ENCODE measurements at places on chromosomes 6 and 20. TPM values are rescaled to one million over a fixed set of nuclear protein-coding genes. Genes with fewer than 3 reads are reported as not detected.

Gene ACTR5
- total RNA-seq = 7.5 TPM

Gene SLC2A10
- 8.0 TPM for total RNA-seq

Gene ADAT2
- 6.9 TPM for total RNA-seq

Gene ZNF311
- 1.6 TPM for total RNA-seq

DNA sequence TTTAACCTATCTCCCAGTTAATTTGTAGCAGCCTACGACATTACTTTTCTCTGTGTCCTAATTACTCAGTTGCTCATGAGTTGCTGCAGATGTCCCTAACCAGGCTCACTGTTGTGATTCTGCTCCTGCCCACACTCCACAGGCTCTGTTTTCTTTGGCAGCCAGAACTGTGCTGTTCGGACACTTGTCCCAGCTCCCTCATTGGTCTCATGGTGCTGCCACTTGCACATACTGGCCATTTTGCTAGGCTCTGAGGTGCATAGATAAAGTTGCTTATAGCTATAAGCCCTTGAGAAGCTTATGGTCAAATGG, 55.0 kb downstream of the NOX3 start:
- peak; percentile 23 for DNase-seq

- no peak for DNase-seq
These were observed 307.5 kb upstream of the SULF2 start for GRCh38 chr20:48092596-48093280.

DNA sequence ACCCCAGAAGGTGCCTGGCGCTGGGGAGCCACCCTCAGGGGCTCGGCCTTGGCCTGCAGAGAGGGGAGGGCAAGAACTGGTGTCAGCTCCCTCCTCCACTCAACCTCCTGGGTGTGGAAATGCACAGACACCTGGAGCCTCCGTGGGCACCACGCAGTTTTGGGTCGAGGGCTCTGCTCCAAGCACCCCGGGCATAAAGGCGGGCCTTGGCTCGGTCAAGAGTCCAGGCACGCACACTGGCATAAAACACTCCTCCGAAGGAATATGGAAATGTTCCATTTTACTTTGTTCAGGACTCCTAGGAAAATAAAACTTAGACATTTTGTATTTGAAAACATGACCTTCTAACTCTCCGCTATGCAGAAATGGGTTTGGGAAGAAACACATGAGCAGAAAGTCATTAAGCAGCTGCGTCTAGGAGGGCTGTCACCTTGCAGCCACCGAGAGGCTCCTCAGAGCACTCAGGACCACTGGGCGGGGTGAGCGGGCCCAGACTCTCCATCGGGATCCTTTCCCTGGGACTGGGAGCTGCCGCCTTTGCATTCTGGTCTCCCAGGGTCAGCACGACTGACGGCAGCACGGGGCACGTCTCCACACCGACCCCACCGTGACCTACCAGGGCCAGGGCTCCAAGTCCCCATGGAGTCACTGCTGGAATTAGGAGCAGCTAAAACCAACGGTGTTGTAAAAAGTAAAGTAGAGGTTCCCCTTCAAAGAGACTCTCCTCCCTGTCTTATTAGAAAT, 46.0 kb upstream of the DACT2 start:
- no peak for DNase-seq

DNA sequence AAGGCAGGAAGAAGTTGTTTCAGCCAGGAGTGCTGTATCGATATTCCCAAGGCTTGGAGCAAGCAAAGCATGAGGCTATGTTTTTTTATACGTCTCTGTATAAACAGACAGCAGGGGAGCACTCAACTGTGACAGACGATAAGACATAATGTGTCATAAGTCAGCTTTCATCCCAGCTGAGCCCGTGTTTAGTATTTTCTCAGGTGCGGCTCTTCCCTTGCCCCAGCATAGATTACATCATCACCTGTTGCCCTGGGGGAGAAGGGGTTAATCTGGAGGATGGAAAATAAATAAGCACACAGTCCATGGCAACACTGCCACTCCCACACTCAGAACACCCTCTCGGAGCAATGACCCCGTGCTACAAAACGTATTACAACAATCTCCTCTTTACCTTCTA, 22.1 kb upstream of the KCNK5 start:
- DNase-seq = peak; percentile 51

DNA sequence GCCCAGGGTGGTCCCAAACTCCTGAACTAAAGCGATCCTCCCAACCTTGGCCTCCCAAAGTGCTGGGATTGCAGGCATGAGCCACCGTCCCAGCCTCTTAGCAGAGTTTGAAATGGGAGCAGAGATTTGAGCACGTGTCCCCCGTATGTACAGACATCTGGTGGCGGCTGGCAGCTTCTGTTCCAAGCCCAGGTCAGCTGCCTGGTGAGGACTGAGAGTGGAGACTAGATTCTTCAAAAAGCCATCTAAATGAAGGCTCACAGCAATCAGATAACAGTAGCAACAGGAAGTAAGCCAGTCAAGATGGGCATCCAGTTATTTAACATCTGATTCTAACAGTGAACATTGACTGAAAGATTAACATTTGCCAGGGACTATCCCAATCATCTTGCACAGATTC, 128.1 kb upstream of the AKAP12 start:
- no peak for DNase-seq

GRCh38 chr20:24727795-24728194, 221.3 kb upstream of the CST7 start:
- no peak for DNase-seq

GRCh38 chr6:38133932-38134703, 314.6 kb downstream of the ZFAND3 start:
- DNase-seq = no peak

GRCh38 chr6:153405931-153406330, 274.8 kb upstream of the RGS17 start:
- no peak for DNase-seq

- peak; percentile 33 for DNase-seq
These were observed 3.2 kb upstream of the DEF6 start for GRCh38 chr6:35294308-35294945.

DNA sequence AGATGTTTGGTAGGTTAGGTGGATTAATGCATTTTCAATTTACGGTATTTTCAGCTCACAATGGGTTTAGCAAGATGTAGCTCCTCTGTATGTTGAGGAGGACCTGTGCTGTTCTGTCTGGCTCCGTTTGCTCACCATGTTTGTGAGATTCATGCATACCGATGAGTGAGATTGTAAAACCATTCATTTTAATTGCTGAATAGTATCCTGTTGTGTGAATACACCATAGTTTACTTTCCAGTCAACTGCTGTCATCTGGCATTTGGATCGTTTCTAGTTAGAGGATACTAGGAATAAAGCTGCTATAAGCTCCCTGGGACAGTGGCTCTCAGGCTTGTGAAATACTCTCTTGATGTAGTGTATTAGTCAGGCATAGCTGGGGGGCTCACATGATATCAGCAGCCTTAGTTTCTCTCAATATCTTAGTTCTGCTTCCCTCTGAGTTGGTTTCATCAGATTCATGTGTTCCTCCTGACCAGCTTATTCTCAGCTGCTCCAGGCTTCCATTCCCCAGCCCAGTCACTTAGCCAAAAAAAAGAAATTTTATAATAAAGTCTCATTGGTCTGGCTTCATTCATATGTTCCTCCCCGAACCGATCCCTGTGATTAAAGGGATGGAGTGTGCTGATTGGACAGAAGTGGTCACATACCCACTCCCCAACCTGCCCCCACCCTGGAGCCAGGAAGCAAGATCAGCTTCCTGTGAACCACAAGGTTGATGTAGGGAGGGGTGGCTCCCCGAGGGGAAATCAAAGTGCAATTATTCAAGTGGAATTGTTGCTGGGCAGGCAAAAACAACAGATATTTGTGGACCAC, 10.9 kb upstream of the B4GALT5 start:
- peak; percentile 98 for DNase-seq

GRCh38 chr6:80639181-80639629, 532.7 kb downstream of the BCKDHB start:
- no peak for DNase-seq

DNA sequence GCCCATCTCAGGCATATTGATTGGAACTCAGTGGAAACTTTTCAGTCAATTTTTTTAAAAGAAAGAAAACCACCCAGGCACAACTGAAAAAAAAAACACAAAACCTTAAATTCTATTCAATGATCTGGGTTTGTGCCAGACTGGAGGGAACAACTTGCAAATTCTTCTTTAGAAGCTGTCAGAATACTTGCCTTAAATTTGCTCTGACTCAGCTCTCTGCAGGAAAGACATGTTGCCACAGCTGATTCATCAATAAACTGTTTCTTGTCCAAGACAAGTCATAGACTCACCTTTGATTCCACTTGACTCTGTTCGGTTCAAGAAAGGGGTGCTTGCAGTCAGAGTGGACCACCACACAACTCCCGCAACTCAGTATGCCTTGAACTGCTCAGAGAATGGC, 117.8 kb upstream of the F13A1 start:
- peak; percentile 27 for DNase-seq

DNA sequence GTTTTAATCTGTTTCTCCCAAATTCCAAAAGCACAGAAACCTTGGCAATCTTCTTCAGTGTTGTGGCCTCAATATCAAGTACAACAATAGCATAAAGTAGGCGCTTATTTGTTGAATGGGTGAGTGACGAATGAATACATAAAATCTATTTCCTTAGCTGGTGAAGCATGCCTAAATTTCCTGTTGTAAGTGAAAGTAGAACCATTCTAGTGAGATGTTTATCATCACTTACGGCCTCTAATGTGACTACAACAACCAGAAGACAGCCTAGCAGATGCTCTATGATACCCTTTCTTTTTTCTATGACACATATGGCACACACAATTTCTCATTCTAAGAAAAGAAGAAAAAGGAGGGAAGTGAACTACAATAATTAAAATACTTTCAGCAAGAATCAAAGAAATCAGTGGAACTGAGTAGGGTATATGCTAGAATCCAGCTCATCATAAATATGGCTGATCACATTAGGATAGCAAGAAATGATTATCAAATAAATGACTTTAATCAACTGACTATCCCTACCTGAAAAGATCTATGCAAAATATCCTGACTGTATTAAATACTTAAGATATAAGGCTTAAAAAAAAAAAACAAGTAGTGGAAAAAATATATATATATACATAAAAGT, 67.4 kb downstream of the BTBD9 start:
- DNase-seq = peak; percentile 32

DNA sequence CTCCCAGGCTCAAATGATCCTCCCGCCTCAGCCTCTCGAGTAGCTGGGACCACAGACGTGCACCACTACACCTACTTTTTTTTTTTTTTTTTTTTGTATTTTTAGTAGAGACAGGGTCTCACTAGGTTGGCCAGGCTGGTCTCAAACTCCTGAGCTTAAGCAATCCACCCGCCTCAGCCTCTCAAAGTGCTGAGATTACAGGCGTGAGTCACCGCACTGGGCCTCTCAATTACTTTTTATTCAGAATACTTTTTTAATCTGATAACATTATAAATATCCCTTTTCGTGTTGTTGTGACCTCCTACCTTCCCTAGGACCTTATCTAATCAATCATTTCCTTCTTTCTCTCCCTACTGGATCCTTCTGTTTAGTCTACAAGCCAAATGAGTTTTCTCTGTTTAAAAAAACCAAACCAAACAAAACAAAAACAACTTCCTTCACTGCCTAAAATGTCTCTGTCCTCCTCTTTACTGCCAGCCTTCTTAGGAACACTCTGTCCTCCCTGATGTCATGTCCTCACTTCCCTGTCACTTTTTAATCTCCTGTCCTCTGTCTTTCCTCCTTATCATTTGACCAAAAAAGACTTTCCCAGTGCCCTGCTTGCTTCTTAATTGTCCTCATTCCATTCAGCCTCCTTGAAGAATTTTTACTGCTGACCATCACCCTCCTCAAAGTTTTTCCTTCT, 85.0 kb downstream of the CAP2 start:
- DNase-seq = no peak

Measured in renal cortical epithelial cell (primary cell).